Epithelial cell of esophagus (primary cell): ENCODE measurements at places on chromosomes 1 and 21.

DNA sequence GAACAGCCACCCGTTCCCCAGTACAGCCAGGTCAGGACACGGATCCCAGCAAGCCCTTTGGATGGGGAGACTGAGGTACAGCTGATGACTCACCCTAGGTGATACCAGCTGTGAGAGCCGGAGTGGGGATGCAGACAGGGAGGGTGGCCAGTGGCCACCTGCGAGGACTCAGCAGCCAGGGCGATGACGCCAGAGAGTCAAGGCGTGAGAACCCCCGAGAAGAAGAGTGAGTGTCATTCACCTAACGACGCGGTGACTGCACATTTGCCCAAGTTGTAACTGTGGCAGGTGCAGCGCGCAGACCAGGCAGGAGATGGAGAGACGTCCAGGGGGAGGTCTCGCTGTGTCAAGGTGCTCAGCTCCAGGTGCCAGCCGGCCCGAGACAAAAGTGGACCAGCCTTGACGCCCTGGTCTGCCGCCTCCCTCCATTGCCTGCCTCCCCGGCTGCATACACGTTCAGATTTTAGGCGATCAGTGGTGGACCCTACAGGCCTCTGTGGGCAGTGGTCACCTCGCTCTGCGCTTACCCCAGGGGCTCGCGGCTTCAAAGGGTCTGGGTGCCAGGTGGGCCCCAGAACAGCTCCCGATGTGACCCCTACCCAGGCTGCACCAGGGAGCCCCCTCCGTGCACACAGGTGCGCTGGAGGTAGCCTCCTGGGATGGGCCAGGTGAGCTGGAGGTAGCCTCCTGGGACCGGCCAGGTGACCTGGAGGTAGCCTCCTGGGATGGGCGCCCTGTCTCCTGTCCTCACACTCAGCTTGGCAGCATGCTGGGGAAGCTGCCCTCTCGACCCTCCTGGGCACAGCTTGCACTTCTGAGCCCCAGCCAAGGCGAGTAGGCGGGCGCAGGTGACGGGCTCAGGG lies 11.9 kb downstream of the LRRC3 start:
- DNase-seq: no peak

- no peak for DNase-seq
Observed at GRCh38 chr21:35203093-35203977, 154.2 kb upstream of the RUNX1 start.

DNA sequence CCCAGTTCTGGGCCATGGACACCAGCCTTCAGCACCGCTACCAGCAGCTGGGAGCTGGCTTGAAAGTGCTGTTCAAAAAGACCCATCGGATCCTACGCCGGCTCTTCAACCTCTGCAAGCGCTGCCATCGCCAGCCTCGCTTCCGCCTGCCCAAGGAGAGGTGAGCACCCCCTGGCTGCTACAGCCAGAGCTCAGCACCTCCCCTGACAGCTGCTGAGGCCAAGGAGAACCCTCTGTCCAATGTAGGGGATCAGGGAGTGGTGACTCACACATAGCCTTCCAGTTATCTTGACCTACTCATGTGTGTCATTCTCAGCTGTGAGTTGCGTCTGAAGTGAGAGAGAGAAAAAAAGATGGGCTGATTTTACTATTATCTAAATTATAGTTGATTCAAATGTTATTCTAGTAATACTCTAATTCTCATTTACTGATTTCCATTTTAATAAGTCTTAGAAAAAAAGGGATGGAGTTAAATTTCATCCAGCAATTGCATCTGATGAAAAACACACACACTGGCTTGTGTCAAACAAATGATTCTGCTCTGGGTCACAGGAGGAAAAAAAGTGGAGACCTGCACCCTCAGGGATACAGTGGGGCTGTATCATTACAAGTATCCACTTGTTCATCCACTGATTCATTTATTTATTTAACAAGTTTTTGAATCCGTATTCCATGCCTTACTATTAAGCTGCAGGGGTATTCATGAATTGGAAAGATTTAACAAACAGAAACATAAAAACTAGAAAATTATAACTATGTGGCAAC lies 108.0 kb downstream of the BRINP2 start:
- peak; percentile 69 for DNase-seq

- DNase-seq: no peak
Observed at GRCh38 chr1:164589961-164590507, 31.1 kb downstream of the PBX1 start.
